ENCODE measurements at places on chromosomes 3 and 15.
A peak's percentile ranks its signal among the peaks of the same experiment; 100 is the strongest.

- no peak for DNase-seq
These were observed 99.6 kb upstream of the RBMS3 start for GRCh38 chr3:29181149-29181780.

GRCh38 chr15:47218295-47218694 lies 499.0 kb upstream of the SEMA6D start:
- peak; percentile 7 for DNase-seq

DNA sequence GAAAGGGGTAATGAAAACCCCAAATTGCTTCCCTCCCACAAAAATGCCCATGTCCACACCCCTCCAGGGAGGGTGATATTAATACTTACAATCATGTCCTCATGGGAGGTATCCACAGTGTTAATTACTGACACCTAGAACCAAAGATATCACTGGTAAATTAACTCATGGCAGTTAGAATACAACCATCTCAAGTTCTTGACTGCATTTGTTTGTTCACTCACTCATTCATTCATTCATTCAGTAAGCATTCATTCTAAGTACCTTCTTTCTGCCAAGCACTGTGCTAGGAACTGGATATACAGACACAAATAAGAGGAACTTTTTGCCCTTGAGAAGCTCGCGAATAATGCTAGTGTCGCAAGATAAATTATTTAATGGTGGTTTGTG lies 3.0 kb downstream of the SEC13 start:
- DNase-seq: no peak

GRCh38 chr3:107421170-107421792 lies 44.0 kb downstream of the CCDC54 start:
- peak; percentile 75 for DNase-seq

- no peak for DNase-seq
These were observed 2.9 kb upstream of the GMNC start for GRCh38 chr3:190865419-190865818.

DNA sequence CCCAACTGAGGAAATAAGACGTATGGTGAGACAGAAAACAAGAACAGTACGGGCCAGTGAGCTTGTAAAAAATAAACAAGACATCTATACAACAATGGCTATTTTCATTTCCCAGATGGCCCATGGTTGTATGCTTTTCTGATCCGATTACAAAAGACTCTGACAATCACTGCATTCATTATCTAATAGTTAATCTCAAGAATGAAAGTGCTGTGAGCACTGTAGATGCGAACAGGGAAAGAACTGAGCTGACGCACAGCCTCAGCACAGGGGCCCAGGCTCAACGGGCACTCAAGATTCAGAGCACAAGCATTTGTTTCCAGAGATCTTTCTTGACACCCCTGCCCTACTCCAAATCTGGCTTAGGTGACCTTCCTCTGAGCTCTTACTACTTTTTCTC lies 6.9 kb downstream of the MTMR10 start:
- DNase-seq: no peak

- no peak for DNase-seq
These were observed 59.4 kb downstream of the WNT5A start for GRCh38 chr3:55427739-55428138.

GRCh38 chr15:65342493-65342892 lies 35.3 kb downstream of the IGDCC3 start:
- DNase-seq: no peak

DNA sequence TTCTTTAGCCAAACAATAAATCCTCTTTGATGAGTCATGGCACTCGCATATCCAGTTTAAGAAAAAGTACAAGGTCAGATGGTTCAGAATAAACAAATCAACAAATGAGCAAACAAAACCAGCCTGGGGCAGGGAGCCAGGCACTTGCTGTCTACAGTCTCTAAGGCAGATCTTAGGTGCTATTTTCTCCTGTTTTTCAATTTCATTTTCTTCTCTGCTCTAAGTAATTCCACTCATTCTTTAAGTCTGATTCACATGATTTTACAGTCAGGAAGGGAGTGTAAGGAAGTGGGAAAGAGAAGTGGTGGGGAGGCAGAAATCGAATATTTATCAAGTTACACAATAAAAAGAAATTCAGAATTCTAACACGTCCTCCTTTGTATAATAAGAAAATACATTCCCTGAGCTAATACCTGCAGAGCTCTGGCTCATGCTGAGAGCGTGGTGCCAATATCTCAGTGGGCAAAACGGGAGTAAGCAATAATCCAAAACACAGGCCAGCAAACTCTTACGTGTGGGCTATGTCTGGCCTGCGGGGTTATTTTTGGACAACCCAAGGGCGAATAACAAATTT lies 298.6 kb downstream of the ADAMTS17 start:
- peak; percentile 86 for DNase-seq

DNA sequence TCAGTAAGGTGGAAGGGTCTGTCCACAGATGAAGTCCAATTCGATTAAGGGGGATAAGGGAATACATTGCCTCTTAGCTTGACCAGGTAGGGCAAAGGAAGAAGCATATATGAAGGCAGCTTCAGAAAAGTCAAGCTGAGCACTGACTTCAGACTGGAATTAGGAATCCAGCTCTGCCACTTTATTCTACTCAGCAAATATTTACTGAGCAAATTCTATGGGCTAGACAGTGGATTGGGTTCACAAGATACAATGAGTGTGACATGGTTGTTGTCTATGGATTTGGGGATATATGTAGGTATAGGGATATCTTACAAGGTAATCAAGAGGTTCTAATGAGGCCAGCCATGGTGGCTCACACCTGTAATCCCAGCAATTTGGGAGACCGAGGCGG lies 526 bp downstream of the ADIPOQ start:
- DNase-seq: no peak

GRCh38 chr3:24481193-24481592 lies 13.5 kb downstream of the THRB start:
- no peak for DNase-seq

- DNase-seq: no peak
These were observed 144.1 kb downstream of the RORA start for GRCh38 chr15:61084944-61085367.

GRCh38 chr15:80706161-80706560 lies 11.1 kb downstream of the ABHD17C start:
- no peak for DNase-seq

- peak; percentile 61 for DNase-seq
These were observed 25.5 kb upstream of the PDHB start for GRCh38 chr3:58459160-58459559.

DNA sequence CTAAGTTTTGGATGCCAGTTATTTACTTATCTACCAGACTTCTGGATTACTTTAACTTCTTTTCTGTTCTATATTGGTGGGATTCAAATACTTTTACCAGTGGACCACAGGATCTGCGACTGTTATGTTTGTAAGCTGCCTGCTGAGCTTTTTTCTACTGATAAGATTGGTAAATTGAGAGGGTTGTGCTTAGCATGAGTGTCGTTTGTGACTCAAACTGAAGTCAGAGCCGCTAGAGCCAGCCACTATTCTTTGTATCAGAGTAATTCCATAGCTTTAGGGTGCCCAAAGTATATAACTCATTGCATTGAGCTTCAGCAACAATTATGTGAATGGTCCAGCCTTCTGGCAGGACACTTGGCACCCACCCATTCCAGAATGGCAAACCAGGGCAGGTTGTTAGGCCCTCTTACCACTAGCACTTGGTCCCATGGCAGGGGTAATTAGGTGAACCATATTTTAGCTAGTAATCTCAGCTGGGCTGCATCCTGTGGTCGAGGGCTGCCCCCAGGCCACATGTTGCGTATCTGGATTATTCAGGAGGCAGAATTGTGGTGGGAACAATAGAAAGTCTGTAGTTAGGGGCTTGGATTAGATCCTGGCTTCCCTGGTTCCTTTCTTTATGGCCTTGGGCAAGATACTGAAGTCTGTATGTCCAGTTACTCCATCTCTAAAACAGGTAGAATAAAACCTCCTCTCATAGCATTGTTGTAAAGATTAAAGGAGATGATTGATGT lies 6.0 kb downstream of the PLCL2 start:
- peak; percentile 15 for DNase-seq

All from bronchial epithelial cell (primary cell).